ENCODE measurements at places on chromosomes 13 and 19. TPM values are rescaled to one million over a fixed set of nuclear protein-coding genes. Genes with fewer than 3 reads are reported as not detected.

Gene SIGLEC10
- 0.76 TPM for polyA plus RNA-seq

Gene SIGLEC11
- polyA plus RNA-seq, result 4.1 TPM

Gene ZNF112
- polyA plus RNA-seq, result 10.5 TPM

Gene PRKACA
- 91.0 TPM for polyA plus RNA-seq

Gene ZNF560
- polyA plus RNA-seq, result 0.78 TPM

Gene LIG1
- 59.5 TPM for polyA plus RNA-seq

Gene IGFL1
- not detected for polyA plus RNA-seq

Gene SIX5
- polyA plus RNA-seq, result 13.6 TPM

Gene SYCN
- polyA plus RNA-seq, result not detected

Gene GPR12
- 0.06 TPM for polyA plus RNA-seq

Gene CBARP
- 1.1 TPM for polyA plus RNA-seq

Gene CACNG8
- 0.62 TPM for polyA plus RNA-seq

Gene CXCL17
- 0.24 TPM for polyA plus RNA-seq

Gene TPTE2
- polyA plus RNA-seq, result 0.33 TPM

Gene BCAM
- 745 TPM for polyA plus RNA-seq

Gene MYO9B
- 60.0 TPM for polyA plus RNA-seq

Gene SIPA1L3
- polyA plus RNA-seq, result 17.3 TPM

Gene KIR3DL1
- not detected for polyA plus RNA-seq

Gene CNOT3
- polyA plus RNA-seq, result 72.2 TPM

Gene COMP
- polyA plus RNA-seq, result 0.35 TPM

Gene SLC17A7
- 0.42 TPM for polyA plus RNA-seq

Gene SPACA7
- not detected for polyA plus RNA-seq

Gene ZNF547
- polyA plus RNA-seq, result 4.9 TPM

Gene SPACA4
- polyA plus RNA-seq, result 0.26 TPM

Gene WDR88
- polyA plus RNA-seq, result 1.2 TPM

Gene FAM124A
- 4.3 TPM for polyA plus RNA-seq

Gene GJB6
- 3.0 TPM for polyA plus RNA-seq

Gene CGB3
- not detected for polyA plus RNA-seq

Gene GFY
- not detected for polyA plus RNA-seq

Data from left renal cortex interstitium (tissue), 4 donors.